Natural killer cell treated with Interleukin-12 subunit alpha and Interleukin-12 subunit beta and Interleukin-15 and Interleukin-18, amount 100 ng/mL, for 72 hours (primary cell): ENCODE measurements at places on chromosomes 4 and X.
A peak's percentile ranks its signal among the peaks of the same experiment; 100 is the strongest.

- DNase-seq: no peak
Measured at GRCh38 chr4:113144091-113144490, 94.6 kb downstream of the ANK2 start.

DNA sequence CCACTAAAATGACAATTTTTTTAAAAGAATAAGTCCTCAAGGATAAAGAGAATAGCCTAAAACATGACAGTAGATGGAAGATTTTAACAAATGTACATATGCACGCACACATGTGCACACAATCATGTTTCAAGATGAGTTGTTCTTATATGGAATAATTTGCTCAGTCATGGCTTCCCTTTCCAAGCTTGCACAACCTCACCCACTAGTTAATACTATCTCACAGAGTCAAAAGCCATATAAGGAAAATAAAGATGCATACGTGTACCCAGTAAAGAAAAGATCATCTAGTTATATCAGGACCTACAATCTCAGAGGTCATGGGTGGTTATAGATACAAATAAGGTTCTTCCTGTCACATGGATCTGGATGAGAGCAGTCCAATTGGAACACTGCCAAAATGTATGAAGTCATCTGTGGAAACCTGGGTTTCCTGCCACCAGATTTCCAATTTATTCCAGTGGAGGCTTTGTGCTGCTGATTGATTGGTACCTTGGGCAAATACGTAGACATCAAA lies 56.1 kb downstream of the FAM13A start:
- DNase-seq: no peak

DNA sequence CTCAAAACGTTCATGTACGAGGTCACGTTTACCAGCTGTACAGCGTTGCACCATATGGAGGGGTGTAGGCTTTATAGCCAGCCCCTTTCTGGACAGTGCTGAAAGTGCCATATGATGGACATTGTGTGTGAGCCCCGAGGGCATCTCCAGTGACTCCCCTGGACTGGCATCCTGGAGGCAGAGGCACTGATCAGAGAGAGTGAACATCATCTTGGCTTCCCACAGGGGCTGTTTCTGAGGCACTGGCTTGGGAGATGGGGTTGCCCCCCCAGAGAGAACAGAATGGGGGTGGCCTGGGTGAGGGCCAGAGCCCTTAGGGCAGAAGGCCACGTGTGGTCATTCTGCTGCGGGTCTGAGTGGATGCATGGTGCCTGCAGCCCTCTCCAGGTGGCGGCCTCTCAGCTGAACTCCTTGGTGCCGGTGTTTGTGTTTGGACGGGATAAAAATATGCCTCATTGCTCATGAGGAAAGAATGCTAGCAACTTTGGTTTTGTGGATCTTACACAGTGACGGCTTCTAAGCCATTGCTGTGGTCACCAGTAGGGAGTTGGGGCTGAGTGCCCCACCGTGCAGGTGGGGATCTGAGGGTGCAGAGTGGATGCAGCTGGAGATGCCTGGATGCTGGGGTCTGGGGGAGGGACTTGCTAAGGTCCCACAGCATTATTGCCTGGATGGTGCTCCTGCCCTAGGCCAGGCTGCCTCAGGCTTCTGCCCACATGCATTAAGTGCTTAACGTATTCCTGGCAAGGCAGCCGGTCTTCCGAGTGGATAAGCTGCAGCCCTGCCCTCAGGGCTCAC lies 3.4 kb downstream of the WFS1 start:
- no peak for DNase-seq

DNA sequence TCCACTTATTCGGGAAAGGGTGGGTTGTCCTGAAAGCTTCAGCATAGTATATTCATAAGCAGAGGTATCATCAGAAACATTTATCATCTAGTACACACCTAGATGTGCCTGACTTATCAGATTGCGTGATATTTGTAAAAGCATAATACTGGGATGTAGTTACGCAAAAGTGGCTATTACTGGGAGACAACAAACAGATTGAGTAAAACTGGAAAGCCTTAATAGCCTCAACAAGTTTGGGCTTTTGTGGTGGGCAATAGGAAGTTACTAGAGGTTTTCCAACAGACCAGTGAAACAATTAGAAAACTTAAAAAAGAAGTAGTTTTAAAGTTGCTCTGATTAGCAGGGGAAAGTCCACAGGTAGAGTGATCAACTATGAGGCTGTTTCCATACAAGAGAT lies 39.8 kb downstream of the GPRIN3 start:
- DNase-seq: no peak

- no peak for DNase-seq
Measured at GRCh38 chr4:154585369-154586018, 5.0 kb downstream of the FGA start.

DNA sequence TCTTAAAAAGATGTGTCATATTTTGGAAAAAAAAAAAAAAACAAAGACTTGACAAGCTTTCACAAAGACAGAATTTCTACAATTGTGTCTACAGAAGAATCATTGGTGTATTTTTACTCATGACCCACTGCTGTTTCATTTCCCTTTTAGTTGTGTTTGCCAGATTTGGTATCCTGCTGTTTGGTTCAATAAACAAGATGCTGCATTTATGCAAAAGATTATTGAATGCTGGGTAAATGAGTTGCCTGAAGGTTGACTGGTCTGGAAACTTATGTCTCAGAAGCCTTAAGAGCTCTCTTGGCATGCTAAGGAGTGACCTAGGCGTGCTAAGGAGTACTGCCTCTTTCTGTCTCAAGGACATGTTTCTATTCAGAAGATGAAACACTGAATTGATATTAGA lies 64.9 kb upstream of the NPY2R start:
- no peak for DNase-seq

- peak; percentile 70 for DNase-seq
Measured at GRCh38 chr4:128061566-128062536, 739 bp downstream of the LARP1B start.

DNA sequence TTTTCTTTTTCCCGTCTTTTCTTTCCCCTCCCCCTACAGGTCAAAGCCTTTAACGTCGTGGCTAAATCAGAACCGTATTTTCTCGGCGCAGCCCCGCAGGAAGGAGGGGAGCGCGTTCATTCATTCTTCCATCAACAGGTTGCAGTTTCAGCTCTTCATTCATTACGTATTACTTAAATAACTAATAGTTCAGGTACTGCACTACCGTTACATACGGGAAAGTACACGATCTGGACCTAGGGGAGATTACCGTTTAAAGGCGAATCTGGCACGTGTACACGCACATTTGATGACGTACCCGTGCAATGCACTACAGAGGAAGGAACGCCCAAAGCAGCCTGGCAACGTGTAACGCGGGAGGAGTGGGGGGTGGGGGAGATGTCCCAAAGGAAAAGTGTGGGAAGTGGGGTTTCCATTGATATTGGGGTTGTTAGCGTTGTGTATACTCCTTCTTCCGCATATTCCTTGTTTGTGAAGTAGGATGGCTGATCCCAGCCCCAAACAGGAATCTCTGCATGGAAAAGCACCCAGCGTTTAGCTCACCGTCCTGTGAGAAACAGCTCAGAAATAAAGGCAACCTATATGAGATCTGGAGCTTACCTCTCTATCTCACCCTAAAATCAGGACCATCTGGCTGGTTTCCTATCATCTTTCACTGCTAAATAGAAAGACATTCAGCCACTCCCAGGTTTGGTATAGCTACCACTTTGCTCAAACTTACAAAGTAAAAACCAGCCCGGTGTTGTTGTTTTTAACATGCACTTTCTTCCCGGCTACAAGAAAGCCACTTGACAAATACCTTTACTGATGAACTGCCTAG lies 585 bp upstream of the SEC24D start:
- no peak for DNase-seq

- no peak for DNase-seq
Measured at GRCh38 chr4:53480909-53481308, 103.5 kb downstream of the FIP1L1 start.

DNA sequence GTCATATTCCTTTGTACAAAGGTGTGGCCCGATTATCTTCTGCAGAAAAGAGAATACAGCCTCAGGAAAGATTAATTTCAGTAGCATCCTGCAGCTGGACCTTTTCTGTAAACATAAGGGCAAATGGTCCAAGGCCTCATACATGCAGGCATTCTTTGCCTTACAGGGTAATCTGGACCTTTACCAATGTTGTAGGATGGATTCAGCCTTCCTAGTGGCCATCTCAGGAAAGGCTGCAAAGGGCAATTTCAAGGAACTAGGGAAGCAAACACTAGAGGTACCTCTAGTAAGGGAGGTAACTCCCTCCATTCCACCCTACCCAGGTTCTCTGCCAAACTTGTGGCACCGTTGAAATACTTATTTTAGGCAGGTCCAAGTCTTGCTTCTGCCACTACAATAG lies 43.0 kb downstream of the UGT2B28 start:
- no peak for DNase-seq

- no peak for DNase-seq
Measured at GRCh38 chr4:10809905-10810304, 125.3 kb upstream of the CLNK start.

DNA sequence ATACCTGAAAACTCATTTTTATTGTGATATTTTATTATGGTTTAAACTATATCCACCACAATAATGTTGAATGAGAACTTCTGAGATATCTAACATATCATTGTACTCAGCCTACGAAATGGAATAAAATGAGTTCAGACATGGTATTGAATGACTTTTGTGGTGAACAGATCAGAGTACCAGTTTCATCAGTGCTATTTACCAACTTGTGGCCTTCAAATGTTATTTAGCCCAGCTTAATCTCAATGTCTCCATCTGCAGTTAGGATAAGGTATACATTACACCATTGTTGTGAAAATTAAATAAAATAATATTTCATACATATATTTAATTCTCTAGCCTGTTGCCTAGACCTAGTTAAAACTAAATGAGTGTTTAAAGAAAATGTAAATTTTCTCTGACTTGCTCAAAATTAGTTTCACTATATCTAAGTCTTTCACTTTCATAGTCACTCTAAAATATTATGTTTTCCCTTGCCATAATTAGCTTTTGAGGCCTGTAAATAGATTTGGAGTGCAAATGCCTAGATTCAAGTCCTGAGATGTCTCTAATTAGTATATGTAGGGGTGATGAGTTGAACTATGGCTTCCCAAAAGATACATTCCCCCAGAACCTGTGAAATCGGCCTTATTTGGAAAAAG lies 594.2 kb downstream of the STPG2 start:
- DNase-seq: no peak

- DNase-seq: no peak
Measured at GRCh38 chrX:15758140-15758539, 20.1 kb downstream of the CA5B start.
